ENCODE measurements at places on chromosomes 4 and X. TPM values are rescaled to one million over a fixed set of nuclear protein-coding genes. Genes with fewer than 3 reads are reported as not detected.

GRCh38 chrX:82031250-82031649, 829.3 kb downstream of the SH3BGRL start:
- no peak for DNase-seq

GRCh38 chrX:39819921-39820849, 277.6 kb downstream of the BCOR start:
- DNase-seq = no peak

DNA sequence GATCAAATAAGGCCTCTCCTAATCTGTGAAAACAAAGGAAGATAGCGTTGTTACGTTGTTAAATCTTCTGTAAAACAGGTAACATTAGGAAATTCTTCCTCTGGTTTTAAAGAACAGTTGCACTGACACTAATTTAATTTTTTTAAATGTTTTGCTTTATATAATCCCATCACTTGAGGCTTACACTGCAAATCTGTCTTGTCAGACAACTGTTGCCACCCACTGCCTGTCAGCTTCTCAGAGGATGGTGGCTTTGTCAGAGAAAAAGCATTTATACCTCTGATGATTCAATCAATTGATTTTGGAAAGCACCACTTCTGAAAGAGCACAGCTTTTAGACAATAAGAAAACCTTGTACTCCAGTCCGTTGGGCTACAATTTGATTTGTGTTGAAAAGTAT, 799.1 kb downstream of the FSTL5 start:
- no peak for DNase-seq

SSX2 gene
- polyA plus RNA-seq = not detected

DNA sequence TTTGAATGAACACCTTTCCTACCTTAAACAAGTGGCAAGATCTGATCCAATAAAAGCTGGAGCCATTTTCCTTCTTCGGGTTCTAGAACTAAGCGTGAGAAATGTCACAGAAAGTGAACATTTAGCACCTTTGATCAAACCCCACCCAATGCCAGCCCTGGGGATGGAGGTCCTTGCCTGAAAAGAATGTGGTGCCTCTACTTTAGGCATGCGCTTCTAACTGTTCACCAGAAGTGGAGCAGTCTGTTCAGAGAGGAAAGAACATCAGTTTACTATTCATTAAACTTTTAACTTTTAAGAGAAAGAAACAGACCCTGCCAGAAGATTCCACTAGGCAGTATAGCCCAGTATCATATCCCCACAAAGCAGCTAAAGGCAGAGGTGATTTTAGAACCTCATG, 75.9 kb downstream of the INTS12 start:
- DNase-seq = no peak

TLR7 gene
- 0.64 TPM for polyA plus RNA-seq

- no peak for DNase-seq
Measured at GRCh38 chr4:82775243-82775642, 23.4 kb downstream of the SCD5 start.

- no peak for DNase-seq
Measured at GRCh38 chr4:14829795-14830194, 172.5 kb upstream of the CPEB2 start.

GRCh38 chr4:26724534-26724933, 136.1 kb upstream of the STIM2 start:
- DNase-seq = no peak

CXCR3 gene
- not detected for polyA plus RNA-seq

DNA sequence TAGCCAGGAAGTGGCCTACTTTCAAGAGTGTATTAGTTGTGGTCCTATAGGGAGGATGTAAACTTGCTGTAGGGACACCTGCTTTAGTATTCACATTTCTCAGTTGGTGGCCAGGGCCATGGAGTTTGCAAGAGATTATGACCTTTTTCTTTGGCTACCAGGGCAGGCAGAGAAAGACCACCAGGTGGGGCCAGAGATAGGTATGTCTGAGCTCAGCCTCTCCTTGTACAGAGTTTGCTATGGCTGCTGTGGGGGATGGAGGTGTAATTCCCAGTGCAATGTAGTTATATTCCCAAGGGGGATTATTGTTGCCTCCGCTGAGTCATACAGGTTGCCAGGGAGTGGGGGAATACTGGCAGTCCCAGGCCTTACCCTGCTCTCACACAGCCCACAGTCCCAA, 26.3 kb upstream of the DACH2 start:
- DNase-seq = no peak

- DNase-seq = no peak
Measured at GRCh38 chr4:81471298-81471587, 464 bp downstream of the RASGEF1B start.

DNA sequence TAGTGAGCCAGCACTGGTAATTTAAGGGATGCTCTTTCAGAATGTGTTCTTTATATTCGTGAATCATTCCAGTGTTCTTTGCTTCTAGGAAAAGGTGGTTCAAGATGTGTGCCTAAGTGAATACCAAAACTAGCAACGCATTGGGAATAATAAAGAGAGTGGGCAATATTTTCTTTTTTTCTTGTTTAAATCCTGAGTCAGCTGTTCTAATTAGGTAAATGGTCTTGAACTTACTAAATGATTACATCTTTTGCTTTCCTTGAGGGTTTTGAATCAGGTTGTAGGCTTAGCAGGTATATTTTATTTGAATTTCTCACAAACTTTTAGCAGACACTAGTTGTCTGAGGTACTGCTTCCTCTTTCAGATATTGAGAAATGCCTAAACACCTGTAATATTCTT, 29.5 kb downstream of the ENPEP start:
- no peak for DNase-seq

TEC gene
- polyA plus RNA-seq = 9.1 TPM

DNA sequence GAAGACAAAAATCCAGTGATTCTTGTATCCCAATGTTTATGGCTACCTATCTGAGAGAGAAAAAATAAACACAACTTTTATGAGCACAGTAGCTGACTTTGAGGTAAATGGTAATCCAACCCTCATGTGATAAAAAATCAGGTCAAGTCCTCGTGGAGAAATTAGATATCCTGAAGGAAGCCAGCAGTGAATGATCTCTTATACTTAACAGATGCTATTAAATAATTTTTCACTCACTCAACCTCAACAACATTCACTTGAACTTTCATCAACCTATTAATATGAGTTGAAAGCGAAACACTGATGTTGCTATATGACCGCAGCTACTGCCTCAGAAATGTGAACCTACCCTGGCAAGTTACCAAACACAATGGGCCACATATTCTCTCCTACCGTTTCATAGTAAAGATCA, 105.4 kb downstream of the GPC3 start:
- no peak for DNase-seq

DNA sequence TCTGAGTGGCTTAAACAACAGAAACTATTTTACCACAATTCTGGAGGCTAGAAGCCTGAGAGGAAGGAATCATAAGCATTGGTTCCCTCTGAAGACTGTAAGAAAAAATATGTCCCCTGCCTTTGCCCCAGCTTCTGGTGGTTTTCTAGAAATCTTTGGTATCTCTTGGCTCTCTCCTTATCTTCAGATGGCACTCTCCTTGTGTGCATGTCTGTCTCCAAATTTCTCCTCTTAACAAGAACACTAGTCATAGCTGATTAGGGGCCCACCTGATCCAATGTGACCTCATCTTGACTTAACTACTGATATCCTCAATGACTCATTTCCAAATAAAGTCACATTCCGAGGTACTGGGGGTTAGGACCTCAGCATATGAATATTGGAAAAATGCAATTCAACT, 635.0 kb upstream of the NR3C2 start:
- no peak for DNase-seq

F8A2 gene
- not detected for polyA plus RNA-seq

DNA sequence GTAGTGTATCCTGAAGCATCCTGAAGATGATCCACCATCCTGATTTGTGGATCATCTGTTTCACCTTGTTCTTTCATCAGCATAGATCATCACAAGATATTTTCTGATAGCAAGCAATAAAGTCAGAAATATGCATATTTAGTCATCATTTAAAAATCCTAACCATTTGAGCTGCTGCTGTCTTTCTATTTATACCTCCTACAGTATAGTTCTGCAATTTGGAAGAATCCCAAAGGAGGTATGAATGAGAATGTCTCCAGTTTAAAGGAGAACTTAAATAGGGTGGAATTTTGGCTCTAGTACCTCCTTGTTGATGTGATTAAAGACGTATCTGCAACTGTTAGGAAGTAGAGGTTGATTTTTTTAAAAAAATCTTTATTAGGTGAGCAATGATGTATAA, 7.6 kb downstream of the SLC25A14 start:
- no peak for DNase-seq

PALLD gene
- polyA plus RNA-seq = 84.5 TPM

- peak; percentile 6 for DNase-seq
Measured at GRCh38 chrX:8868906-8869305, 67.7 kb upstream of the FAM9A start.

CFP gene
- polyA plus RNA-seq = 3.0 TPM

DNA sequence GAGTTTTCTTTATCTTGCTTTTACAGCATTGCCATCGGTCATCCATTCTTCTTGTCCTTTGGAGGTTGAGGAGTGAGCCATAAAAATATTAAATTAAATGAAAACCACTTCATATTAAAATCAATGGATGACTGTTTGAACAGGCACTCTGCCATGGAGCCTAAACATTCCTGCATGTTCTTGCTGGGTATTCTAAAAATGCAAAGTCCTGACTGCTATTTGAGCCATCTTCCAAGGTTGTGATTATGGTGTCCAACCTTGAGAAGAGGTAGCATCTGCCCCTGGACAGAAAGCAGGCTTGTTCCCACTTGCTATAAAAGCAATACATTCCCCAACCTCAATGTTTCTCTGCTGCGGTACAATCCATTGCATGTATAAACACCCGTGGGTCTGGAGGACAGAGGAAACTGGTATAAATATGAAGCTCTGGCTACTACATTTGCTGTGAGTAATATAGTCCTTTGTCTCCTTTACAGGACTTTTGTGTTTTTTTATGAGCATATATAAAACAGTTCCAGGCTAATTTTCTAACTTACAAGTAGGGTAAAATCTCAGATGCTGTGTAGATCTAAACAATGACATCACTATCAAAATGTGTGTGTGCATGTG, 70.9 kb upstream of the FAT4 start:
- DNase-seq = no peak

GRCh38 chr4:106671716-106672115, 303.1 kb upstream of the GIMD1 start:
- DNase-seq = no peak
